NCI-H69 (cell line): ENCODE measurements at places on chromosomes 2 and 18.
A peak's percentile ranks its signal among the peaks of the same experiment; 100 is the strongest.

DNA sequence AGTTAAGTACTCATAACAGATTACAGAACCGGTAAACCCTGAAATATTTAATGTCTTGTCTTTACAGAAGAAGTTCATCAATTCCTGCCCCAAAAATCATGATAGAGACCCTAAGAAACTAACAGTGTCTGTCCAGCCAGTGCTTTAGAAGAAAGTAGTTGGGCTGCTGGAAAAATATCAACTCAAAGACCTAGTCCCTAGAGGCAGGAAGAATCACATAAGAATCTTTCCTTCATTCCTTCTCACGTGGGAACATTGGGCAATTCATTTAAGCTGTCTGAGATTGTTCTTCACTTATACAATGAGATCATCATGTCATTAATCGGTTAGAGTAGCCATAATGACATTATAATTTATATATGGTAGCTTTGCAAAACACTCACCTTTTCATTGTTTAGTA lies 156.4 kb downstream of the CCBE1 start:
- DNase-seq, result peak; percentile 38

DNA sequence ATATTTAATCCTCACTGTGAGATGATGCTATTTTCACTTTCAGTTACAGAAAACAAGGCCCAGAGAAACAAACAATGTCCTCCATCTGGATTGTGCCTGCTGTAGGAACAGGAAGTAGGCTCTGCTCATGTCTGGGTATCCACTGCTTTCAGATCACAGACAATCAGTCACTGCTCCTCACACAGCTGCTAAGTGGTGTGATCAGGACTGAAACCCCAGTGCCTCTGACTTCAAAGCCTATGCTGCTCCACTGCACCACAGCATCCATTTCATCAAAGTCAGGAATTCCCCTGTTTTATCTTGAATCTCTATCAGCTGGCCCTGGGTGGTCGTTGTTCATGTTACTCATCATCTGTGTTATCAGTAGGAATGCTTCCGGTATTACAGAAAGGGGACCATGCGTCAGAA lies 303.8 kb upstream of the TRIB2 start:
- no peak for DNase-seq

DNA sequence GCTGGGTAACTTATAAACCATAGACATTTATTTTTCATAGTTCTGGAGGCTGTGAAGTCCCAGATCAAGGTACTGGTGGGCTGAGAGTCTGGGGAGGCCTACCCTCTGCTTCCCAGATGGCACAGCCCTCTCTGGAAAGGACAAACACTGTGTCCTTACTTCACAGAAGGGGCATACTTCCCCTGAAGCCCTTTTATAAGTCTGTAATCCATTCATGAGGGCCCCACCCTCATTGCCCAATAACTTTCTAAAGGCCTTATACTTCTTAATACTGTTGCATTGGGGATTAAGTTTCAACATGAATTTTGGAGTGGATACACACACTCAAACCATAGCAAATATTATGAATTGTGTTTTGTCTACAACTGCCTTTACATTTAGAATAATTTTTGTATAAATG lies 36.0 kb downstream of the ATIC start:
- no peak for DNase-seq

- DNase-seq, result no peak
Observed at GRCh38 chr2:58800881-58801280, 559.8 kb upstream of the FANCL start.
